ENCODE measurements at places on chromosomes 12 and 14.

DNA sequence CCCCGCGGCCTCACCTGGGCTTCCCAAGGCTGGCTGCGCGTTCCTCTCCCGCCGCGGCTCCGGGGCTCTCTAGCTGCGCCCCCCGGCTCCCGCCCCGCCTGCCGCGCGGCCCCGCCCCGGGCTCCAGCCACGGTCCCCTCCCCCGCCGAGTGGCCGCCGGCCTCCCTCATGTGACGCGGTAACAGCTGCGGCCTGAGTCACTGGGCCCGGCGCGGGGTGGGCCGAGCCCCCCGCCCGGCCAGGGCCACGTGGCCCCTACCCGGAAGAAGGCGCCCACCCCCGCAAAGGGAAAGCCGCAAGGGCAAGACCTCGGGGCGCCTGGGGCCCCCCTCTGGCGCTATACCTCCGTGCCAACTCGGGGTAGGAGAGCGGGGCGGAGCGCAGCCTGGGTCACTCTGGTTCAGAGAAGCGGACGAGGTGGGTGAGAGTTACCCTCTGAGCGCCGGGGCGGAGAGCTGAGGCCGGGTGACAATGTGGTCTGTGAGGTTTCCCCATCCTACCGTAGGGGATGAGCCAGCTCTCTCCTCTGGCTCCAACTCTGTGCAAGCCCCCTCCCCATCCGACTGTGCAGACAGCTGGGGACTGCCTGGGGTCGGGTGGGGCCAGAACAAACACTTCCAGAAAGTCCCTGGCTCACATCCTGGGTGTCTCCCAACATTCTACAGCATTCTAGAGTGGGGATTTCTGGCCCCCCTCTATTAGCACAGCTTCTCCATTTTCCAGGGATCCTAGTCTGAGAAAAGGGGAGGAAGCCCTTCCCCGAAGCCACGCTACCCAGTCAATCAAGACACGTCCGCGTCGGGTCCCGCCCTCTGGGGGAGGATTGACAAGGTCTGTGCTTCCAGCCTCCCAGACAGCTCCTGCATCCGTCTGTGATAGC lies at the start of gene CD63:
TSS of gene CD63 (minus strand) at position 71 of the 880 bp plus-strand sequence. CDS start 668 bp downstream, outside the sequence.
- peak; percentile 96 for DNase-seq

GRCh38 chr12:32155961-32156529 lies 49.4 kb downstream of the BICD1 start:
- peak; percentile 73 for DNase-seq

DNA sequence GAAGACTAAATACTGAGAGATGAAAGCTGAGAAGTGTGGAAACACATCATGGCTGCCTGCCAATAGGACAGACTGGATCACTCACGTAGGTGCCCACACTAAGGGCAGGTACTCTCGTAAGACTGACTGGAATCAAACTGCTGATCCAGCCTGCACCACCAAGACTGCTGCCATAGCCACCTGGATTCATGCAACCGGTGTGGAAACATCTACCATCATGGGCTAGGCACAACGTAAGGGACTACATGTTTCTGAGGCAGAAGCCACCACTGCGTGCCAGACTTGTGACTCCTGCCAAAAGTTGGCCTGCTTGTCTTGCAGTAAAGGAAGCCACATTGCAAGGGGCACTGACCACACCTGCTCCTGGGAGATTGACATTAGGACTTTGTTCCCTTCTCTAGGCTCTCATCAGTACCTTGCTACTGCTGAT lies 3.8 kb downstream of the POMT2 start:
- DNase-seq: no peak

- no peak for DNase-seq
Measured at GRCh38 chr12:122243965-122244364, 18.1 kb upstream of the DIABLO start.

- no peak for DNase-seq
Measured at GRCh38 chr12:71158361-71158882, 623 bp upstream of the TSPAN8 start.

- DNase-seq: peak; percentile 89
Measured at GRCh38 chr12:110280779-110281548, at the start of gene ATP2A2. ATP2A2 (plus strand) TSS chr12:110281247; CDS start chr12:110281790, 543 bp downstream.

DNA sequence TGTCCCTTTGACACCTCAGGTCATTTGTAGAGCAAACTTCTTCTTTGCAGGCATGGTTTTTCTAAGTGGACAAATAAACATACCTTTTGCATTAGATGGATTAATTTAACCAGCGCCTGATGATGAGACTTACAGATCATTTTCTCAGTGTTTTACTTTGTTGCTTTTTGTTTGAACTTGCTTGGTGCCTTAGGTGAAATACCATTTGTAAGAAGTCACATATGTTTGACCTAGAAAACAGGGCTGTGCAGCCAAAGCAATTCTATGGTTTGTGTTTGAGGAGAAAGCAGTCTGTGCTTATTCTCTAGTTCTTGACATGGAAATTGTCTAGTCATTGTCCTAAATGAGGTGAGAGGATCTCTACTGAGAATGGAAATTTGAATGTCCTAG lies 111.1 kb downstream of the DIP2B start:
- no peak for DNase-seq

- peak; percentile 21 for DNase-seq
Measured at GRCh38 chr14:95040708-95041476, 116.4 kb downstream of the DICER1 start.

GRCh38 chr14:97218691-97219430 lies 421.7 kb downstream of the VRK1 start:
- DNase-seq: no peak

DNA sequence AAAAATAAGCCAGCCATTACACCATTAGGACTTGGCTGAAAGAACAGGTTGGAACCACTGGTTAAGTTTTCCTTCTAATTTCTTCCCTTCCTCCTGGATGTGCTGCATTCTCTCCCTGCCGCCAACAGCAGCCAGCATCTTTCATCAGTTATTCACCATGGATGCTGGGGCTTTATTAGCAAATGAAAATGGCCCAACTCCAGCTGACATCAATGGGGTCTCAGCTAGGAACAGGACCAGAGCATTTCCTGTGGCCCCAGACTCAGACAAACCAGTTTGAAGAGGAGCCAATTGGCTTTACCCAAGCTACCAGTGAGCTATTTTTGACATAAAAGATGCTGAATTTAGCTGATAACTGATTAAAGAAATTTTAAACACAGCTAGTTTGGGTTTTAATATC lies 26.0 kb upstream of the TBX5 start:
- no peak for DNase-seq

DNA sequence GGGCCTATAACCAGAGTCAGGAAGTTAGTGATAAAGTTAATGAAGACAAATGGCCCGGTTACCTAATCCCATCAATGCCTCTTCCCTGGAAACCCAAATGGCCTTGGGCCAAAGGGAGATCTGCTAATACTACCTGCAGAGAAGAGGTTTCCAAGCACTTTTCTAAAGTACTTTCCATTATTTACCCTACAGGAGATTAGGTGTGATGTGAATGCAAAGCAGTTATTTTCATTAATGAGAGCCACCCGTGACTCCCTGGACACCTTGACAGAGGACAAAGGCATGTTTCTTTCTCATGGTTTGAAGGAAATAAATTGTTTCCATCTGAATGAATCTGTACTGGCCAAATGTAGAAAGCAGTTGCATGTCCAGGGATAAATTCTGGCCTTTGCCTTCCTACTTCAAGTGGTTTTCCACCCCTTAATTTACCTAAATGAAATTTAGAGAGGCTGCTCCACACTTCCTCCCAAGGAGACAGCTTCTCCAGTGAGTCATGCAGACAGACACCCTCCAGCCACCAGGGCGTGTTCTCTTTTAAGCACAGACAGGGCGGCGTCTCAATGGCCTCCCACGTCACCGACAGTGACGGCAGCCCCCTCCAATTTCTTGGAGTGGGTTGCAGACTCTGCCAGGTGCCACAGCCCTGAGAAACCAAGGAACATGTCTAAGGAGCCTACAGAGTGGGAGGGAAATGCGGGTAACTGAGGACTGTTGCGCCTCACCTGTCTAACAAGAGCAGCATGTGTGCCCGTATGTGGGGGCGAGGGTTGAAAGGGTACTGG lies 43.9 kb upstream of the GNPNAT1 start:
- peak; percentile 14 for DNase-seq

- DNase-seq: no peak
Measured at GRCh38 chr12:106360400-106360994, 2.9 kb downstream of the POLR3B start.

GRCh38 chr12:2689393-2689792 lies 105.4 kb upstream of the FKBP4 start:
- no peak for DNase-seq

DNA sequence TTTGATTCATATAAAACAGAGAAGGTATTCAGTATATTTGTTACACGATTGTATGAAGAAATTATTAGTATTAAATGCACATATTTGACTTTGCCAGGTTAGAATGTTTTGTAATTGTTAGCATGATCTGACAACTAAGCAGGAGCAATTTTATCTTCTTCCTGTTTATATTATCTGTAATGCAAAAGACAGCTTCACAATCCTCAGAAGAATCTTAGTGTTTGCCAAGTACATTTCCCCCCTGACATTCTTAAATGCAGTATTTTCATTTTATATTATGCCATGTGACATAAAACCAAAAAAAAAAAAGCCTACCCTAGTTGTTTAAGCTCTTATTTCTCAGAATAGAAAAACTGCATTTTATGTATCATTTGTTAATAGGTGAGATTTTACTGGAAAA lies 469.4 kb downstream of the FOXG1 start:
- DNase-seq: no peak

GRCh38 chr12:39467432-39467870 lies 24.5 kb upstream of the KIF21A start:
- DNase-seq: no peak

- no peak for DNase-seq
Measured at GRCh38 chr14:68336165-68336564, 456.7 kb downstream of the ZFP36L1 start.

DNA sequence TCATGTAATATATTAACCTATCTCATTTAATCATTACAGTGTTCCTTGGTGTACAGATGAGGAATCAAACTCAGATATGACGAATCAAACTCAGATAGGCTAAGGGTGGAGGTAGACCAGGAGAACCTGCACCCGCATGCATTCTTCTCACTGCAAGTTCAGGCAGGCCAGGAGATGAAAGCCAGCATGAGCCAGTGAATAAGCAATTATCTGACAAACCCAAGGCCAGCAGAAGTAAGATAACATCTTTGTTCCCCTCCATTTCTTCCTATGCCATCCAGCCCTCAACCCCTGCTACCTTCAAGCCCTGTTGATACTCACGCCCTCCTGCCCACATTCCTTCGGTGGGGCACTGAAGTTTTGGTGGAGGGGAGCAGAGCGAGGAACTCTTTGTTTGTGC lies 152.2 kb downstream of the ETV6 start:
- no peak for DNase-seq

- no peak for DNase-seq
Measured at GRCh38 chr14:102593061-102593824, 794 bp downstream of the RCOR1 start.

DNA sequence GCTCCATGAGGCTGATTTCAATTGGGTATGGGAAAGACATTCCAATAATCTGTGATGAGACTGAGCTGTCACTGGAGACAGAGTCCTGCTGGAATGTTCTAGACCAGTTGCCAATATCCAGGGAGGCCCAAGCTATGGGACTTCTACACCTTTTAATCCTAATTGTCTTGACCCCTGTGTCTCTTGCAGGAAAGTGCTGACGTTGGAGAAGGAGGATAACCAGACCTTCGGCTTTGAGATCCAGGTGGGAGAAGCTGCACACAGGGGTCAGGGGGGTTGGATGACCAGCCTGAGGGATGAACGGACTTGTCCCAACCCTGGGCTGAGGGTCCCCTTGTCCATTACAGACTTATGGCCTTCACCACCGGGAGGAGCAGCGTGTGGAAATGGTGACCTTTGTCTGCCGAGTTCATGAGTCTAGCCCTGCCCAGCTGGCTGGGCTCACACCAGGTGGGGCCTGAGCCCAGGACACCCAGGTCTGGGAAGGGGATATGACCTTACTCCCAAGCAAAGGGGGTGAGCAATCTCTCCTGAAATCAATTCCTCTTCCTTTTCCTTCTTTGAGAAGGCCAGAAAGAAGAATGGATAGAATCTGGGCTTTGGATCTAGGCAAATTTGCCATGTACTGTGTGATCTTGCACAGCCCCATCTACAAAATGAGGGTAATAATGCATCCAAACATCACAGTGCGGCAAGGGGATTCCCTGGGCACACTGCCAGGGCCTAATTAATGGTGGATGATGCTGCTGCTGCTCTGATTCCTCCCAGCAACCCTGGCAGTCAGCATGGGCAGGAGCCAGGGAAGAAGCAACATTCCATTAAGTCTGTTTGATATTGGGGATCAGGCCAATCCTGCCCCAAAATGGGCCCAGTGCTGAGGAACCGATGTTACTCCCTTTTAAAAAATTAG lies 4.2 kb downstream of the TAMALIN start:
- no peak for DNase-seq

GRCh38 chr12:1313906-1314305 lies 280.5 kb downstream of the FBXL14 start:
- DNase-seq: no peak

DNA sequence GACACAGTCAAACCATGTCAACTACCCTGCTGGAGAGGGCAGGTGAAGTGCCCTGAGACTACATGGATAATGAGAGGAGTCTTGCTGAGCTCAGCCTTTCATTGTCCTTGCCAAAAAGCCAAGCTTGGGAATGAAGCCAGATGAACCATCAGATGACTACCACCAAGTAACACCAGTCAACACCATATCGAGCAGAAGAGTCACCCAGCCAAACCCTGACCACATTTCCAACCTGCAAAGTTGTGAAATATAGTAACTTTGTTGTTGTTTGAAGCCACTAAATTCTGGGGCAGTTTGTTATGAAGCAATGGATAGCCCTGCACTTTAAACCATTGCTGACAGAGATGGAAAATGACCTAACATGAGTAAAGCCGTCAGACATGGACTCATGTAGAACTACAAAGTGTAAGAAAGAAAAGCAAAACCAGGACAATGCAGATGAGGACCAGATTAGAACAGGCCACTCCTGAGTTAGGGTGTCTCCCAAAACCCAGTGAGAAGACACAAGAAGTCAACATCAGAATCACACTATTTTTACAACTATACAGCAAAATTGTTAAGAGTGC lies 12.5 kb upstream of the CRADD start:
- DNase-seq: no peak

- no peak for DNase-seq
Measured at GRCh38 chr14:91059576-91060350, 678 bp downstream of the RPS6KA5 start.

- DNase-seq: no peak
Measured at GRCh38 chr12:76366163-76366562, 17.9 kb upstream of the BBS10 start.

- DNase-seq: no peak
Measured at GRCh38 chr14:29310210-29310609, 543.6 kb downstream of the FOXG1 start.

- DNase-seq: no peak
Measured at GRCh38 chr12:25623816-25624215, 70.7 kb upstream of the LMNTD1 start.

- no peak for DNase-seq
Measured at GRCh38 chr14:33364466-33364865, 425.8 kb downstream of the NPAS3 start.

DNA sequence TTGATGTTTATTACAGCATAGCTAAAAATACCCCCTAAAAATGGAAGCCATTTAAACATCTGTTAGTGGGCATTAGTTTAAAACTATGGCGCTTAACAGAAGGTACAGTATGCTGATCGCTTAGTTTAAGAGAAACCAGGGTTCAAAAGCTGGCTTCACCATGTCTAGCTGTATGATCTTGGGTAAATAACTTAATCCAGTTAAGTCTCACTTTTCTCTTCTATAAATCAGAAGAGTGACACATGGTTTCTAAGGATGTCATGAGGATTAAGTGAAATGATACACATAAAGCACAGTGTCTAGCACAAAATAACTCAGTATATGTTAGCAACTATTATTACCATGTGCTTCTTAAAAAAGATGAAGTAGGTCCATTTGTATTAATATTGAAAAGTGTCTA lies 38.7 kb downstream of the STK38L start:
- no peak for DNase-seq
